ENCODE measurements at places on chromosomes 11 and 22.

DNA sequence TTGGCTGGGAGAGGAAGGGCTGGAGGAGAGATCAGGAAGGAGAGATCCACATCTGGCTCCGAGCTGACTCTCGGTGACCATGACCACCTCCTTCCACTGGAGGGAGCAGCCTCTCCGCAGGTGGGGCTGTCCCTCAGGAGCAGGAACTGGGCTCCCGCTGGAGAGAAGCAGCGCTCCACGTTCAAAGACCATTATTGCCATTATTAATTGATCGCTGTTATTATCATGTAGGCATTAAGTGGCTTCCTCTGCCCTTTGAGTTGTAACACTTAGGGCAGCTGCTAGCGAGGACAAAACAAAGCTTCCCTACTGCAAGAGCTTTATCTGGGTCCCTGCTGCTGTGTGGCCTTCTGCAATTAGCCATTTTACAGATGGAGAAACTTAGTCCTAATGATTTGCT lies 251.9 kb downstream of the ST3GAL4 start:
- peak; percentile 58 for DNase-seq

- peak; percentile 35 for DNase-seq
These were observed 107.0 kb downstream of the FAM76B start for GRCh38 chr11:95682552-95682951.

- DNase-seq, result no peak
These were observed 1.3 kb downstream of the DDB1 start for GRCh38 chr11:61331651-61332050.

- DNase-seq, result no peak
These were observed 21.7 kb downstream of the TEAD1 start for GRCh38 chr11:12695873-12696272.

- DNase-seq, result no peak
These were observed 59.0 kb upstream of the TBCEL start for GRCh38 chr11:120964857-120965256.

Measured in kidney capillary endothelial cell (primary cell).